ENCODE measurements at places on chromosomes 13 and 19. TPM values are rescaled to one million over a fixed set of nuclear protein-coding genes. Genes with fewer than 3 reads are reported as not detected.

DNA sequence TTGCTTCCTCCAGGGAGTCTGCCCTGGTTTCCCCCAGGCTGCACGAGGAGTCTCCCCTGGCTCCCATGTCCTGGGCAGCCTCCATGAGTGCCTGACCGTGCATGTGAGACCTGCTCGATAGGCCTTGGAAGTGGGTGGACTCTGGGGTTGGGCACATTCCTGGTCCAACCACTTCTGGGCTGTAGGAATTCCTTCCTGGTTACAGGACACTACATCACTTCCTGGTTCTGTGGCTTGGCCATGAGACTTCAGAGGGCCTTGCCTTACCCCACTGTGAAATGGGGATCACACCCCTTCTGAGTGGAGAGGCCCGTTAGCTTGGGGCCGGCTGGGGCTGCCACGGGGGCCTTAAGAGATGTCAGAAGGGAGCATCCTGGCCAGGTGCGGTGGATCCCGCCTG lies 4.0 kb upstream of the ZNF628 start:
- peaks cover 32% of the 10 kb centered on the region for H3K4me1 ChIP-seq
- H3K27me3 ChIP-seq = no peaks in the 10 kb centered on the region
- H3K4me3 ChIP-seq = no peak overlapping the region
- H3K36me3 ChIP-seq = no peaks in the 10 kb centered on the region
- no peak for DNase-seq
- no peak overlapping the region for H3K27ac ChIP-seq

Gene IGLON5
- not detected for total RNA-seq

GRCh38 chr13:44439452-44440024 lies 65.9 kb downstream of the SERP2 start:
- no peak overlapping the region for H3K27ac ChIP-seq
- peaks cover 28% of the 10 kb centered on the region for H3K4me1 ChIP-seq
- peaks cover 15% of the 10 kb centered on the region for H3K36me3 ChIP-seq

Gene ZNF582
- total RNA-seq = 6.1 TPM

Gene CRYL1
- 19.4 TPM for total RNA-seq

Gene PRODH2
- total RNA-seq = not detected

- H3K4me1 ChIP-seq = no peaks in the 10 kb centered on the region
- DNase-seq = no peak
- no peaks in the 10 kb centered on the region for H3K27me3 ChIP-seq
- H3K4me3 ChIP-seq = no peak overlapping the region
These were observed 450.4 kb downstream of the FGF9 start for GRCh38 chr13:22121146-22121739.

GRCh38 chr13:111875915-111876314 lies 191.0 kb upstream of the SOX1 start:
- peak; percentile 68 for DNase-seq
- no peaks in the 10 kb centered on the region for H3K27me3 ChIP-seq
- no peak overlapping the region for H3K4me3 ChIP-seq
- H3K36me3 ChIP-seq = no peaks in the 10 kb centered on the region
- no peak overlapping the region for H3K27ac ChIP-seq
- no peaks in the 10 kb centered on the region for H3K4me1 ChIP-seq

DNA sequence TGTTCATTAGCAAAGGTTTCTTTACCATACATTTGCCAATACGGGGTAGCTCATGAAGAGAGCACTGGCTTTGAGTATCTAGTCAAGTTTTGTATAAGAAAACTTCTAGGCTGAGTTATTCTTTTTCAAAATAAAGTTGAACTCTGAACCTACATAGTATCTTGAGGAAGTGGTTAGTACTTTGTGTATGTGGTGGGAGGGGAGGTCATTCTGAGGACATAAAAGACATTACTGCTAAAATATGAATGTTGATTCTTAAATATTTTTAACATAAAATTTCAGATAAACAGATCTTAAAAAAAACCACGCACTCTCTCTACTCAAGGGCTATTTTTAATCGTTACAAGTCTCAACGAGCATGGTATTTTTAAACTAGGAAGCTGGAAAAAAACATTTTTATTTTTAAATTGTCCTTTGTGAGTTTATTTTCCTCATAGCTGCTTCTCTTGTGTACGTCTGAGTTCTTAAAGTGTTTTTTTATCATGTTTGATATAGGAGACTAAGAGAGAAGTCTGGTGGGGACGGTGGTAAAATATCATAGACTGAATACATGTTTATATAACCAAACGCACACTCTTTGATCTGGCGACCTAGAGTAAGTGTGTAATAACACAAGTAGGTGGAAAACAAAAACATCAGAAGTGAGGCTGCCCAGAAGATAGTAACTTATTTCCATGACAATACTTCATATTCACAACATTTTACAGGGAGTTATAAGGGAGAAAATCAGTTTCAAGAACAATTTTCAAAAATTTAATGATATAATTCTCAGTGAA lies 118.0 kb upstream of the POSTN start:
- H3K4me3 ChIP-seq = no peak overlapping the region
- no peak for DNase-seq

Gene NFIC
- total RNA-seq = 63.8 TPM

DNA sequence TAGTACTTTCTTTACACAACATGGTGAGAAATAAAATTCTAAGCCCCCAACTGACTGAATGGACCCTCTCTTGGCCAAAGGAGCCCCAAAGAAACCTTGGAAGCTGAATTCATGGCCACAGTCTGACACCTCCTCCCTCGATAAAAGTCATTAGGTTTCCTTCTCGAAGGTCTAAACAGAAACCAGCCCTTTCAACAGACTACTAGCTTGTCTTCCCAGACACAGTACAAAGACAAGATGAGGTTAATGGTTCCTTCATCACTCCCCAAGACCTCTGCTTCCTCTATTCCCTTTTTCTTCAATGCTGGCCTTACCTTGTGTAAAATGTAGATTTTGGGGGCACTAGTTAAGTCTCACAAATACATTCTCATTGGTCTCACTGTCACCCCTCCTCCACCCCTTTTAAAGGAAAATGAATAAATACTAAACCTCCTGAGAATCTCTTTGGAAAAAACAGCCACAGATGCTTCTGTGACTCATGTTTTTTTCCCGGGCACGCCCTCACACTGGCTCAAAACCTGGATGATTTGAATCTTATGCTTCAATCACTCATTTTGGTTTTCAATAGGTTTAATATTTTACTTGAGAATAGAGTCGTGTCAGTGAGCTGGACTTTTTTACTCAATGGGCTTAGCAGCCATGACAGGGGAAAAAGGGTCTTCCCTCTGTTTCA lies 65.8 kb upstream of the MED4 start:
- peaks cover 5% of the 10 kb centered on the region for H3K27me3 ChIP-seq
- H3K4me3 ChIP-seq = no peak overlapping the region
- no peaks in the 10 kb centered on the region for H3K36me3 ChIP-seq
- no peak for DNase-seq
- H3K27ac ChIP-seq = no peak overlapping the region
- peaks cover 19% of the 10 kb centered on the region for H3K4me1 ChIP-seq

- H3K27me3 ChIP-seq = no peaks in the 10 kb centered on the region
- H3K36me3 ChIP-seq = peaks cover 4% of the 10 kb centered on the region
- peak overlapping the region; percentile 93 for H3K4me3 ChIP-seq
- H3K4me1 ChIP-seq = peaks cover 36% of the 10 kb centered on the region
- H3K27ac ChIP-seq = peak overlapping the region; percentile 93
These were observed 1.2 kb downstream of the KPNA3 start for GRCh38 chr13:49791315-49791710.

Gene CYP2F1
- not detected for total RNA-seq

DNA sequence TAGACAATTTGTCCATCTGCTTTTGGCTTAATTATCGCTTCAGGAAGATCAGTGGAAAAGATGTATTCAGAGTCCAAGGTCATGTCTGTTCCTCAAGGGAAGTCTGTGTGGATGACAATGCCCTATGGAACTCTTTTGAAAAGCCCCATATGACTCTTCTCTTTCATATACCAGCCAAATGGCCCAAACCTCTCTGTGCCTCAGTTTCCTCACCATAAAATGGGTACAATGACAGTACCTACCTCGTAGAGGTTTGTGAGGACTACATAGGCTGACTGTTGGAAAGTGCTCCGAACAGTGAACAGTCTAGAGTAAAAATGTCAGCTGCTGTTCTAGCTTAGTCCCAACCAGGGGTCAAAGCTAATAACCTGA lies 104.6 kb downstream of the COL4A2 start:
- no peaks in the 10 kb centered on the region for H3K27me3 ChIP-seq
- peak overlapping the region; percentile 98 for H3K27ac ChIP-seq
- DNase-seq = no peak

- H3K4me3 ChIP-seq = no peak overlapping the region
- no peak for DNase-seq
- peaks cover 22% of the 10 kb centered on the region for H3K27me3 ChIP-seq
- H3K27ac ChIP-seq = no peak overlapping the region
These were observed 12.3 kb upstream of the CYSLTR2 start for GRCh38 chr13:48641404-48641803.

GRCh38 chr19:14377883-14378328 lies 3.3 kb upstream of the ADGRE5 start:
- peaks cover 27% of the 10 kb centered on the region for H3K4me1 ChIP-seq
- no peaks in the 10 kb centered on the region for H3K27me3 ChIP-seq
- no peak for DNase-seq
- peak overlapping the region; percentile 28 for H3K4me3 ChIP-seq

- H3K4me3 ChIP-seq = no peak overlapping the region
- no peak for DNase-seq
- H3K27ac ChIP-seq = peak overlapping the region; percentile 54
- peaks cover 45% of the 10 kb centered on the region for H3K36me3 ChIP-seq
- no peaks in the 10 kb centered on the region for H3K27me3 ChIP-seq
- H3K4me1 ChIP-seq = peaks cover 35% of the 10 kb centered on the region
These were observed 36.7 kb downstream of the CAPN12 start for GRCh38 chr19:38707512-38708114.

Gene FXYD3
- not detected for total RNA-seq

DNA sequence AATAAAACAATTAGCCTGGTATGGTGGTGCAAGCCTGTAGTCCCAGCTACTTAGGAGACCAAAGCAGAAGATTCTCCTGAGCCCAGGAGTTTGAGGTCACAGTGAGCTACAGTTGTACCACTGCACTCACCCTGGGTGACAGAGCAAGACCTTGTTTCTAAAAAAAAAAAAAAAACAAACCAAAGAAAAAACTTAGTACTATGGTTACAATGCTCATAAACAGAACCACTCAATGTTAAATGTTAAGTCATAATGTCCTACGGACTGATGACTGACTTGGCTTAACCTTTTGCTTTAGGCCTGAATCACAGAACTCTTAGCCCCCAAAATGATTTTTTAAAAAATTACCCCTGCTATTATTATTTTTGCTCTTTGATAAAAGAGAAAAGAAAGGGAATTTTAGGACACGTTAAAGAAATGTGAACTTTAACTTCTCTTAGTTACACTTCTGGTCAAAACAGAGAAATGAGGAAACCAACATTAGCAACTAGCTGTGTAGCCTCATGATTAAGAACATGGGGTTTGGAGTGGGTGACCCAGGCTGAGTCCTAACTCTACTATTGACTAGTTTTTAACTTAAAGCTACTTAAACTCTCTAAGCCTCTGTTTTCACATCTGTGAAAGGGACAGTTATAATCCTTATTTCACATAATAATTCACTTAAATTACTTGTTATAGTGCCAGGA lies 13.7 kb upstream of the ELF1 start:
- DNase-seq = no peak
- H3K4me3 ChIP-seq = no peak overlapping the region
- H3K4me1 ChIP-seq = peaks cover 6% of the 10 kb centered on the region
- no peak overlapping the region for H3K27ac ChIP-seq
- H3K36me3 ChIP-seq = peaks cover 3% of the 10 kb centered on the region
- H3K27me3 ChIP-seq = no peaks in the 10 kb centered on the region

Gene C1QTNF9B
- total RNA-seq = not detected

DNA sequence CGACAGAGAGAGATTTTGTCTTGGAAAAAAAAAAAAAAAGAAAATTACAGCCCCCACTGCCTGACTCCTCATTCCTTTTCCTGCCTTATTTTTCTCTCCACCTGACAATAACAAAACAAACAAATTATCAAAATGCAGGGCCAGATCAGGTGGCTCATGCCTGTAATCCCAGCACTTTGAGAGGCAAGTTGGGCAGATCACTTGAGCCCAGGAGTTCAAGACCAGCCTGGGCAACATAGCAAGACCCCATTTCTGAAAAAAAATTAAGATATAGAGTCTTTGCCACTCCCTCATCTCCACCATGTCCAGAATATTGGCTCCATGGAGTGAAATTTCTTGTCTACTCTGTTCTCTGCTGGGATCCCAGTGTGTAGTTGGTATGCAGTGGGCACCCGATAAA lies 7.2 kb downstream of the CERS4 start:
- no peaks in the 10 kb centered on the region for H3K36me3 ChIP-seq
- no peak overlapping the region for H3K4me3 ChIP-seq
- peaks cover 3% of the 10 kb centered on the region for H3K27me3 ChIP-seq
- DNase-seq = no peak
- H3K27ac ChIP-seq = no peak overlapping the region

Gene SH2D3A
- total RNA-seq = not detected

Gene ZNF667
- total RNA-seq = not detected

Gene SULT2A1
- not detected for total RNA-seq

GRCh38 chr19:14659874-14660489 lies 14.7 kb downstream of the ADGRE3 start:
- no peak for DNase-seq
- H3K27ac ChIP-seq = no peak overlapping the region
- H3K4me1 ChIP-seq = no peaks in the 10 kb centered on the region
- H3K4me3 ChIP-seq = no peak overlapping the region
- no peaks in the 10 kb centered on the region for H3K36me3 ChIP-seq
- H3K27me3 ChIP-seq = no peaks in the 10 kb centered on the region

DNA sequence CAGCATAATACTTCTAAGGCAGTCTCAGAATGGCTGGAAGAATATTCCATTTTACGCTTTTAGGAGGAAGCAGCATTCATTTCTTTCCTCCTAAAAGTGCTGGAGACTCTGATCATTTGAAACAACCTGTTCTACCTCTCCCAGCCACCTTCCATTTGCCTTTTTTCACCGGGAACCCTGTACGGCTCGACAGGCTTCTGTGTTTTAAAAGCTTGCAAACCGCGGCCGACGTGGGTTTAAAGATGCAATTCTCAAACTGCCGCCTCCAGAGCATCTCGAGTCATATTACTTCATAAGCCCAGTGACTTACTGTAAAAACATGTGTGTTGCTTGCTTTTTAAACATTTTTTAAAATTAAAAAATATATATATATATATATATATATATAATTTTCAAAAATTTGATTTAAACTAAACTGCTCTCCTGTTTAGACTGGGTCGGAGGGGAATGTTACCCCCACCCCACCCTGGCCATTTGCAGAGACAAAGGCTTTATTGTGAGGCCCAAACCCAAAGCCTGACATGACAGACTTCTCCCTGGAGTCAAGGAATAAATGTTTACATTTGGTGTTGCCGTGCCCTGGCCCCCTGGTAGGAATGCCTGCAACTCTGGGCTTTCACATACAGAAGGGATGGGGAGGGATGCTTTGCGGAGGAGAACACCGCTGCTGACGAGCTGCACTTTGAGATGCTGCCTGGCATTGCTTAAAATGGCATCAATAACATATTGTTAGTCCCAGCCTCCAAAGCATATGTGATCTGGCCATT lies 30.4 kb downstream of the ZNF536 start:
- no peaks in the 10 kb centered on the region for H3K4me1 ChIP-seq
- H3K4me3 ChIP-seq = no peak overlapping the region

GRCh38 chr19:18013210-18014111 lies 5.5 kb downstream of the ARRDC2 start:
- H3K27me3 ChIP-seq = no peaks in the 10 kb centered on the region
- peaks cover 51% of the 10 kb centered on the region for H3K4me1 ChIP-seq
- peak overlapping the region; percentile 39 for H3K27ac ChIP-seq
- no peak overlapping the region for H3K4me3 ChIP-seq

GRCh38 chr13:113129480-113129879 lies 6.9 kb downstream of the F10 start:
- no peak overlapping the region for H3K4me3 ChIP-seq
- H3K27me3 ChIP-seq = peaks cover 47% of the 10 kb centered on the region
- no peaks in the 10 kb centered on the region for H3K4me1 ChIP-seq
- no peaks in the 10 kb centered on the region for H3K36me3 ChIP-seq
- H3K27ac ChIP-seq = no peak overlapping the region

Measured in osteocyte (in vitro differentiated cells).